ENCODE measurements at places on chromosomes 7 and 10.

GRCh38 chr10:14740684-14741247 lies 33.9 kb downstream of the FAM107B start:
- DNase-seq: no peak

- DNase-seq: no peak
Observed at GRCh38 chr10:22628309-22628708, 86.1 kb downstream of the PIP4K2A start.

DNA sequence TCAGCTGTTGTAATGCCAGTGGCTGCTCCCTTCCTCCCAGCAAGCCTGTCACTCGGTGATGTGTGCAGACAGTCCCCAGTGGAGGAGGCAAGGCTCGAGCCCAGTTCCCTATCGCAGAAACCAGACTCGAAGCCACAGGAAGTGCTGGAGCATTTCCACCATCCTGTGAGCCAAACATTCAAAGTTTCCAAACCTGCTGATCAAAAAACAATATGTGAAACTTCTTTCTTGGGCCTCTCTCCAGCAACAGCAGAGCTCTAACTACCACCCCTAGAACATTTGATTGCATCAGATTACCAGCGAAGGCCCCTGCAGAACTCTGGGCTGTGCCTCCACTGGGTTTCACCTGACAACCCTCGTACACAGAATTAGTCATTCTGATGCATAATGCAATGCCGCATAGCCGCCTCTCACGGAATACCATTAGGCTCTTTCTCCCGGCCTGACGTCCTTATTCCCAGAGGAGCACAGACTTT lies 94.0 kb downstream of the ELMO1 start:
- no peak for DNase-seq

GRCh38 chr7:87458148-87458547 lies 17.3 kb downstream of the ABCB4 start:
- no peak for DNase-seq

DNA sequence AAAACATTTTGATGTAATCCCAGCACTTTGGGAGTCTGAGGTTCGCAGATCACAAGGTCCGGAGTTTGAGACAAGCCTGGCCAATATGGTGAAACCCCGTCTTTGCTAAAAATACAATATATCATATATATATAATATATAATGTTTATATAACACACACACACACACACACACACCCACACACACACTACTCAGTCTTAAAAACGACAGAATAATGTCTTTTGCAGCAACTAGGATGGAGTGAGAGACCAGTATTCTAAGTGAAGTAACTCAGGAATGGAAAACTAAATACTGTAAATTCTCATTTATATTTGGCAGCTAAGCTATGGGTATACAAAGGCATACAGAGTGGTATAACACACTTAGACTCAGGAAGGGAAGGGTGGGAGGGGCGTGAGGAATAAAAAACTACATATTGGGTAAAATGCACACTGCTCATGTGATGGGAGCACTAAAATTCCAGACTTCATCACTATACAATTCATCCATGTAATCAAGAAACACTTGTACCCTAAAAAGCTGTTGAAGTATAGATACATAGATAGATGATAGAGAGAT lies 231.2 kb upstream of the SEMA3A start:
- no peak for DNase-seq
